Activated CD8-positive, alpha-beta memory T cell treated with anti-CD3 and anti-CD28 coated beads for 4 hours (primary cell): ENCODE measurements at places on chromosomes 3 and 15.

DNA sequence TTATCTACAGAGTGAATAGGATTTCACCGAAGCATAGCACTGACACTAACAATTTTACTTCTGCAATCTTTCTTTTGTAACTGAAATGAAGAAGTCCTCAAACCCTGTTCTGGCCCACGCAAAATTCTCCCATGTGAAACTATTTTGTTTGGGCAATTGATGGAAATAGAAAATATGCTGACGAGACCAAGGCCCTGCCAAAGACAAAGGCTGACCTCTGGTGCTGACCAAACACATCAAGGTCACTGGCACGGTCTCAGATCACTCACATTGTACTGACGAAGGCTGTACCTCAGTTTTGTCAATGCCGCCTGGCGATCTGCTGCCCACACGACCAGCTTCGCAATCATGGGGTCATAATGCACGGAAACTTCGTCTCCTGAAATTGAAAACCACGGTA is 58.4 kb upstream of the DCUN1D1 start:
- no peak for DNase-seq

GRCh38 chr3:25547103-25547502 is 117.6 kb downstream of the TOP2B start:
- DNase-seq, result no peak

DNA sequence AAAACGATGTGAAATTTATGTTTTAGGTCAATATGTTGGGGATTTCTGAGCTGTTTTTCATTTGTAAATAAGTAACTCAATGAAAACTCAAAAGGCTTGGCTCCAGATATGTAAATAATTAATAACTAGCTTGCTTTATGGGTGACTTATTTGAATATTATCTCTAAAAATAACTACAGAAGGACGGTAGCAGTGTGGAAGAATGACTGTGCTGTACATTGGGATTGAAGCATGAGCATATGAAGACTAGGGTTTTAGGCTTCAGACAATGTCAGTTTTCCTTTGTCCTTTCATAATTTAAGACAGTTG is 343.9 kb downstream of the GRM7 start:
- no peak for DNase-seq

DNA sequence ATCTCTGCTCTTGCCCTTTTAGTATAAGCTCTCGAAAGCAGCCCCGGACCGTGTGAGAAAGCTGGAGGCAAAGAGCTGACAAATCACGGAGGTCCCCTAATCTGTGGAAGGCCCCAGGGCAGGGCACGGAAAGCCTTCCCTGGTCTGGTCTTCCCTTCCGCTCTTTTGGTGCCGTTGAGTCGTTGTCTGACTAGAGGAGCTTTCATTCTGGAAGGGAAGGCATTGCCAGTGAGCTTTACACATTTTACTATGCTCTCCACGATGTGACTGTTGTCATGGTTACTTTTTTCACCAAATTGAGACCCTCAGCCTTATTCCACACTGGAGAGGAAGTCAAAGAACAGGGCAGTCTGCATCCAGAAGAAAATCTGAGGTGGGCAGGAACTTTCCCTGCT is 71.7 kb downstream of the CYP19A1 start:
- DNase-seq, result no peak

DNA sequence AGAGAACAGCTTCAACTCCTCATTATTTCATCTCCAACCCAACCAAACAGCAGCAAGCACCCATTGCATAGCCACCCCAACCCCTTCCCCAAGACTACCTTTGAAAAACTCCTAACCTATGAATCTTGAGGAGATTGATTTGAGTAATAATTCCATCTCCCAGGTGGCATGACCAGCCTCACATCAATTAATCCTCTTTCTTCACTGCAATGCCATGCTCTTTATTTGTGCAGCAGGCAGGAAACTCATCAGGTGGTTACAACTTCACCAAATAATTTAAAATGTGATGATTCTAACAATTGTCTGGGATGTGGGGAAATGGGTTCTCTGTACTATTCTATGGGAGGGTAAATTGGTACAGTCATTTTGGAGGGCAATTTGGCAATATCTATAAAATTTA is 68.1 kb upstream of the POMGNT2 start:
- no peak for DNase-seq

DNA sequence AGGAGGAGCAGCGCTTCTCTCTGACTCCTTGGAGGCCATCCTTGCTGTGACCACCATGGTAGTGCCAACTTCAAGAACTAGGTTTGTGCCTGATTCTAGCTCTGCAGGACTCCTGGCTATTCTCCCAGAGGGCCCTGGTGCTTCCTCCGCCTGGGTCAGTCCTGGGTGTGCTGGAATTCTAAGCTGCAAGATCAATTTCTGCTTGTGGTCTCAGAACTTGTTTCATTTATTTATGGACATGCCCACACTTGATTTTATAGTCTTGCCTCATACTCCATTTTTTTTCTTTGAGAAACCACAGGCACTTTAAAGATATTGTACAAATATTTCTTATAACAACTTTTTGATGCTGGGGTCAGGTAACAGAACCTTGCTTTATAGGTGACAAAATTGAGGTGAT is 87.6 kb downstream of the PDCD6IP start:
- no peak for DNase-seq

DNA sequence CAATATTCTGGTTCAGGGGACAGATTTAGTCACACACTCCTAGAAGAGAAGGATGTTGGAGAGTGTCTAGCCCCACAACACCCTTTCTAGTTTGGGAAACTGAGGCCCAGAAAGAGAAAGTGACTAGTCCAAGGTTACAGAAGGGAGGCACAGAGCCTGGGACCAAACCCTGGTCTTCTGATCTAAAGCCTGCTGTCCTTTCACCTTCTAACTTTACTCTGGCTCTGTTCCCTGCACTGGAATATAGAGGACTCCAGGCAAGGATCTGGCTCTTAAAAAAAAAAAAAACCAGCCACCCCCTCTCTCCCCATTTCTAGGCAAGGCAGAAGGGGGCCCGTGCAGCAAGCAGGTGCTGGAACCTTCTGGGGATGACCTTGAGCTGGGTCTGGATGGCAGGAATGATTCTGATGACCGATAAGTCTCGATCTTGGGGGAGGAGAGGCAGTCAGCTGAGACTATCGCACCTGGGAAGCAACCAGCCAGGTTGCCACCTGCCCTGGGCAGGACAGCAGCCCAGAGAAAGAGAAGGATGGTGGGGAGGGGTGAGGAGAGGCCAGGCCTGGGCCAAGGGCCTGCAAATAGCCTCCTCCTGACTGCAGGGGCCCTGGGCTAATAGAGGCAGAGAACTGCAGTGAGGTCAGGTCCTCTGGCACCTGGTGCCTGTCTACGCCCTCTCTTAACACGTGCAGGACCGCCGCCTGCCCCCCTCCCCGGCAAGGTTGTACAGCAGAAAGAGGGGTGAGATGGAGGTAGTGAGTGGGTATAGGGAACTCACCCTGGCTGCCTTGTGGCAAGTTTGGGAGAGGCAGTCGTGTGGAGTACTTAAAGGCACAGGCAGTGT is 30.4 kb upstream of the RHCG start:
- DNase-seq, result no peak

- no peak for DNase-seq
Observed at GRCh38 chr3:172892158-172892557, 141.6 kb downstream of the ECT2 start.

DNA sequence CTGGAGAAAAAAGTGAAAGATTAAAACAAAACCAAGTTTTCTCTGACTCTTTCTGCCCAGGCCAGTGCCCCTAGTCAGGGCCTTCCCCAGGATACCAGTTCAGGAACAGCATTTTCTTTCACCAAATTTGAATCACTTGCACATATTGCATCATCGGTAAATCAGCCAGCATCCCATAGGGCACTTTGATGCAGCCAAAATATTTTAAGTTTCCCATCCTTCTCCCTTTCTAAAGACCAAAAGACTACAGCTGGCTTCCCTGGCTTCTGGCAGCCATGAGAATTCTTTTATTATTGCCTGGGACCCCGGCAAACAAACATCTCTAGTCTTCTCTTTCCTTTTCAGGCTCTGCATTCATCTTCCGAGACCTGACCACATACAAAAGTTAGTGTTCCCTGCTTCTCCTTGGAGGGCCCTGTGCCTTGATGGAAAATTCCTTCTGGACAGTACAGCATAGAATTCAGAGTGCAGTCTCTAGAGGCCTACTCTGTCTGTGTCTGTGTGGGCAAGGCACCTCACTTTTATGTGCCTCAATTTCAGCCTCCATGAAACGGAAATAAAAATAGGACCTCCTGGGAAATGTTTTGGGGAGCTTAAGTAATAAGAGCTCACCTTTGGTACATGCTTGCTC is 348.0 kb downstream of the VPS13C start:
- DNase-seq, result no peak

DNA sequence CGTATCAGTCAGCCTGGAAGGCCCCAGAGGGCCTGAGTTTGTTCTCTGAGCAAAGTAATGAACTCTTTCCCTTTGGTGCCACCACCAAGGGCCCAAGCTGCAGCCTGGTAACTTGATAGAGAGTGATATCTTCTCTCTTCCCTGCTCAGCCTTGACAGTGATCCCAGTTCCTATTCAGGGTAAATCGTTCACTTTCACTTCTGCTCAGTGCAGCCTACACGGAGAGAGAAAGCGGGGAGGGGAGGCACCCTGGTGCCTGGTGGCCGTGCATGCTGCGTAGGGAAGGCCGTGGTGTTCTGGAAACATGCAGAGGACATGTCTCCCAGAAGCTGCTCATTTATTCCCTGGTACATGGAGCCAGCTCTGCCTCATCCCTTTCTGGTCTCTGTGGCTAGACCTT is 54.9 kb downstream of the KIF9 start:
- DNase-seq, result no peak
